Myocyte (in vitro differentiated cells): ENCODE measurements at places on chromosomes 12 and 14.

- no peak for DNase-seq
These were observed 8.4 kb downstream of the B4GALNT1 start for GRCh38 chr12:57624441-57625220.

- DNase-seq, result no peak
These were observed 545.4 kb downstream of the FOXG1 start for GRCh38 chr14:29311983-29312382.

DNA sequence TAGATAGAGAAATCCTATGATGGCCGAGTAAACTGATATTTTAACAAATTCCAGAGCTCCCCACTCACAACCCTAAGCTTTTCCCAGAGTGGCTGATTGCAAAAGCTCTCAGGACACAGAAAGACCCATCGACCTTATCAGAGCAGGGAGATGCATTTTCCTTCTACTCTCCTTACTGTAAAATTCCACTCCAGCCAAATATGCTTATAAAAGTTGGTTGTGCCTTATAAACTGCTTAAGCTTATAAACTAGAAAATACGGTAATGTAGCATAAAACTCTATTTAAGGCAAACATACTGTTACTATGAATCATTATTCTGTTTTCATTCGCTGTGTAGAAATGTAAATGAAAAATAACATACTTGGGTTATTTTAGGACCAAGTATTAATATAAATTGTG lies 41.6 kb upstream of the TRHDE start:
- DNase-seq, result no peak

DNA sequence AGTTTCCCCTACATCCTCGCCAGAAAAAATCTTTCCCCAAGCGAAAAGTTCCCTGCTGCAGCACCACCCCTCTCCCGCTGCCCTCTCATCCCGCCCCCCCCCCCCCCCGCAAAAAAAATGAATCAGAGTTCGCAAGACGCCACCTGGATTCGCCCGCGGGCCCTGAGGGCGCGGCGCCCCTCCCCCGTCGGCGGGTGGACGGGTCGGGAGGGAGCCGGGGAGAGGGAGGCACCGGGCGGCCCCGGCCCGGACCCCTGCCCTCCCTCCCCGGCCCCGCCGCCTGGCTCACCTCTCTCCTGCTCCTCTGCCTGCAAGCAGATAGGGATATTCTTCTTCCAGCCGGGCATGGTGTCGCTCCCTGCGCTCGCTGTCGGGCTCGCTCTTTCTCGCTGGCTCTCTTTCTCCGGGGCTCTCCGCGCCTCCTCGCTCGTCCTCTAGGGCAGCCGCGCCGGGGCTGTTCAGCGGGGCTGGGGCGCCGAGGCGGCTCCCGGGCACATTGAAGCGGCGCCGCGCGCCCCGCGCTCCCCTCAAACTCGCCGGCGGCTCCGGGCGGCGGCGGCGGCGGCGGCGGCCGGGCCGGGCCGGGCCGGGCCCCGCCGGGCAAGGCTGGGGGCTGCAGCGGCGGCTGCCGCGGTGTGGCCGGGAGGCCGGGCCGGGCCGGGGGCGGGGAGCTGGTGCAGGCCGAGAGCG lies 200.3 kb upstream of the CAND1 start:
- DNase-seq, result peak; percentile 37

GRCh38 chr14:95507174-95507573 lies 9.3 kb downstream of the SYNE3 start:
- peak; percentile 94 for DNase-seq

DNA sequence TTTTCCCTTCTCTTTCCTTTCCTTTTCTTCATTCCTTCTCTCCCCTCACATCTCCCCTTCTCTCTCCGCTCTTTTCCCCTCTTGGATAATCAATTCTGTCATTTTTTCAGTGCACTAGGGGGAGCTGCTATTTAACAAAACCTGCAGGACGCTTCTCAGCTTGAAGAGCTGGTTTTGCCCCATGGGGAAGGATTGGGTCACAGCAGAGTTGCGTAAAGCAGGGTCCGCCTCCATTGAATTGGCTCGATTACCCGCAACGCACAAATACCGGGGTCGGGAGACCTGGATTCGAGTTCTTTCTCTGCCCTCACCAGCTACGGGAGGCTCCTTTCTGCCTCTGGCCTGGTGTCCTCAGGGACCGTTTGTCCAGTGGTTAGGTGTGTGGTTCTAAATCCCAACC lies 42.1 kb upstream of the CHGA start:
- peak; percentile 39 for DNase-seq

DNA sequence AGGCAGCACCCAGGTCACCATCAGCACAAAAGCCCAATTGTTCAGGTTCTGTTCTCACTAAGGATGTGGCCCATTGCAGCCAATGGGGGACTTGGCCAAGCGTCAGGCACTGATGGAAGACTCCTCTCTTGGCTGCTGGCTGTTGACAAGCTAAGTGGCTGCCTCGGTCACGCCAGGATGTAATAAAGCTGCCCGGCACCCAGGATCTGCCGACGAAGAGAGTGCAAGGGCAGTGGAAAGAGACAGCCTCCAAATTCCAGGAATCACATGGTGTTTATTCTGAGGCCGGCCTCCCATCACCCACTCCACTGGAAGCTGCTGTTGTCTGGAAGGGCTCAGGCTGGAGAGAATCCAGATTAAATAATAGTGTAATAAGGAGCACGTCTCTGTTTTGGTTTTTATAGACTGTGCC lies 451.8 kb upstream of the TBX3 start:
- DNase-seq, result no peak

DNA sequence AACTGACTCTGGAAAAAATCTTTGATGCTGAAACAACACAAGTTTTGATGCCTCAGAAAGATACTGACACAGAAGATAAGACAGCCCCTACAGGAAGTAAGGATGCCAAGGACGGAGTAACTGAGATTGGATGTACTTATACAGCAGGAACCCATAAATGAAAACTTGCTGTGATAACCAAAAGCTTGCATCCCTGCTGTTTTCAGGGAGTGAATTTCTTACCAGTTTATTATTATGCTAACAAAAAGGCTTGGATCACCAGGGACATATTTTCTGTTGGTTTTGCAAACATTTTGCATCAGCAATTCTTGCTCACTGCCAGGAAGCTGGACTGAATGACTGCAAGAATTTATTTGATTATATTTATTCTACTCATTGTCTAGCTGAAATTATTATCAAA lies 197.7 kb downstream of the NAV3 start:
- no peak for DNase-seq

DNA sequence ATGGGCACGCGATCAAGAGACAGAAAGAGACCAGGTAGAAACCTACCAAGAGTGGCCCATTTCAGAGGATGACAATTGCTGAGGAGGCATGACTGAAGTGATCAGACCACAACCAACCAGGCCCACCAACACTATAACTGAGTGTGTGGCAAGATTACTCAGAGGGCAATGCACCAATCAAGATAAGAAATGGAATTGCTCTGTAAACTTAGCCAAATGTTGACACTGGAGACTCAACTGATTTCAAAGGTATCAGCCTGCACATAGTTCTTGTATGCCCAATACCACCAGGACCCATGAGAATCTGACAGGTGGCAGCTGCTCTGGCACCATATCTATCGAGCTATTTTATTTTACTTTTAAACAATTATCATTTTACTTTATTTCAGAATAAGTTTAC lies 128.9 kb downstream of the FOXN3 start:
- DNase-seq, result peak; percentile 9

GRCh38 chr14:103628221-103628683 lies 759 bp upstream of the KLC1 start:
- DNase-seq, result peak; percentile 87

DNA sequence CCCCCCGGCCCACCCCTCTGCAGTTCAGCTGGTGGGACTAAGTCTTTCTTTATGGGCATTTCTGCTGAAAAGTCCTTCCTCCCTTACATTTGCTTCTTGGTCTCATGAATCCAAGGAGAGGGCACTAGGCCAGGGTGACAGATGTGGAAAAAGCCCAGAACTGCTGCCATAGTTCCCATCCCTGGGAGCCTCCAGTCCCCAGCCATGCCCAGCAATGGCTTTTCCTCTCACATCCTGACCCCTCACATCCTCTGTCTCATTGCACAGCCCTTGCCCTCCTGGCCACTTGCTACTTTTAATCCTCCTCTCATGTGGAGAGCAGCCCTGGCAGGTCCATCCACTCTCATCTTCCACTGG lies 122.5 kb downstream of the ZFP36L1 start:
- DNase-seq, result no peak

DNA sequence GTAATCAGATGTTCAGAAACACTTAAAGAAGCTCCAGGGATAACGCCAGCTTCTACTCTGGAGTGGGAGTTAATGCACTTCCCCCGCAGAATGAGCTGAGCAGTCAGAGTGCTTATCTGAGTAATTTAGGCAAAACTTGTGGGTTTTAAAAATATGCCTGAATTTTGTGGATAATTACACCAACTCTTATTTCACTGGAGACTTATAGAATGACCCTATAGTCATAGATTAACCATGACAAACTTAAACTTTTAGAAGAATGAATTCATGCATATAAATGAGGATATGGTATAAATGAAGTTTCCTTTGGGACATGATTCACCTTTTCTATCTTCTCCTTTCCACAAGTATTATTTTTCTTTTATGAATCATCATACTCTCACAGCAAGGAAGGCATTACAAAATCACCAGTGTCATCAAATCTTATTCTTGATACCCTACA lies 241.1 kb upstream of the FBXO33 start:
- DNase-seq, result no peak

- DNase-seq, result peak; percentile 51
These were observed 11.2 kb downstream of the CD9 start for GRCh38 chr12:6211421-6211869.

DNA sequence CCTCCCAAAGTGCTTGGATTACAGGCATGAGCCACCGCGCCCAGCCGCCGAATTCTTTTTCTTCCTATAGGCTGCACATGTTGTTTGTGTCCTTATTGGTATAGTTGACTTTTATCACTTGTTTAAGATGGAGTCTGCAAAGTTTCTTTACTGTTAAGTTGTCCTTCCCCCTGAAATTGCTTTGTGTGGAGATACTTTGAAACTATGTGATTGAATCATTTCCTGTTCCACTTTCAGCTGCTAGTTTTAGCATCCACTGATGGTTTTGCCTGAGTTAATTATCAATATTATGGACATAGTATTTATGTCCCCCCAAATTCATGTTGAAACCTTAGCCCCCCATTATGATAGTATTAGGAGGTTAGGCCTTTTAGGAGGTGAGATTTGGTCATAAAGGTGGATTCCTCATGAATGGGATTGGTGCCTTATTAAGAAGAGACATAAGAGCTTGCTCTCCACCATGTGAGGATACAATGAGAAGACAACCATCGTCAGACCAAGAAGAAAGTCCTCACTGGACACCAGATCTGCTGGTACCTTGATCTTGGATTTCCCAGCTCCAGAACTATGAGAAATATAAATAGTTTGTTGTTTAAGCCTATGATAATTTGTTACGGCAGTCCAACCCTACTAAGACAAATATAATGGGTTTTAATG lies 34.9 kb downstream of the PPHLN1 start:
- no peak for DNase-seq

DNA sequence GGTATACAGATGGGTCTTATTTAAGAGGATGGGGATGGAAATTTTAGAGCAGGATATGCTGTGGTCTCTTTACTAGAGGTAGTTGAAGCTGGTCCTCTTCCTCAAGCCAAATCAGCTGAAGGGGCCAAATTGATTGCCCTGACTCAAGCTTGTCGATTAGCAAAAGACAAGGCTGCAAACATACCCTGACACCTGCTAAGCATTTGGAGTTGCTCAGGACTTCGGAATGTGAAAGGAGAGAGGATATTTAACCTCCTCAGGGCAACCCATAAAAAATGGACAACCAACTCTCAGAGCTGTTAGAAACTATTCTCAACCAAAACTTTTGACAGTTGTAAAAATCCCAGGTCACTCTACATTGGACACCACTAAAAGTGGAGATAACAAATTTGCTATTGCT lies 15.6 kb downstream of the PTGDR start:
- no peak for DNase-seq

DNA sequence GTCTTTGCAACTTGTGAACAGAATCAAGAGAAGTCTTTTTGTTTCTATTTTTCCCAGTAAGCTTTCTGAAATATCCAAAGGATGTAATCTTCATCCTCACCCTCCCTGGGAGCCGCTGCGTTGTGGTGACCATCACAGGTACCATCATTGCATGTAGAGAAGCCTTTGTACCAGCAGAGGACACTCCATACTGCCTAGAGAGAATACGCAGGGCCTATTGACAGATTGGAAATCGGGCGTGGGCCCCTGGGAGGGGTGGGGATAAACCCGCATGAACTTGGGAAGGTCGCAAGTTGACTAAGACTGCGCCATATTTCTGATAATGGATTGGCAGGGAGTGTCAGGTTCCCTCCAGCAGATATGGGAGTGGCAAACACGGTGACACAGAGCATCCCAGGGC lies 12.7 kb downstream of the KRT1 start:
- DNase-seq, result no peak

DNA sequence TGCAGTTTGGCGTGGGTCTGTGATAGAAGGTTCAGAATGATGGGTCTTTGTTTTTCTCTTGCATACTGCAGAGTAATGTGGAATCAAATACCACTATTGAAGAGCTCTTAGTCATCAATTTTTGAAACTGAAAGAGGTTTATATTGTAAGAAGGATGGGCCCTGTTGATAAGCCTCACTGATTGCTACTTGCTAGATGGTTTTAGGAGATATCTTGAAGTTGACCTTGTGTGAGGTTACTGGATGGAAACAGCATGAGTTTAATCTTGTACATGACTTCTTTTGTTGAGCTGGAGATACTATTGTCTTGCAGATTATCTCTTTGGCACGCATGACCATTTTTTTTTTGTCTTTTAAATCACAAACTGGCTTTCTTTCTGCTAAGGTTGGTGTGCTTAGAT lies 13.8 kb downstream of the BICD1 start:
- DNase-seq, result no peak

DNA sequence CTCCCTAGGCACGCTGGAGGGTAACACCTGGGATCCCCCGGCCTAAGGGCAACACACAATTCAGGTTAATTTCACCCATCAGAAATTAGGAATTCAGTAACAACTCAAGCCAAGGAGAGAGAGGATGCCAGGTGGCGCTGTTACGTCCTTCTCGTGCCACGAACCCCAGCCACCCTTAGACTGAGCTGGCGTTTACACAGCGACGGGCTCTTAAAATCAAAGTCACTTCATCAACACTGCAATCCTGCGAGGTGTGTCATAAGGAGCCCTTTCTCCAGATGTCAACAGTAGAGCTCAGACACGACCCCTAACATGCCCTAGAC lies 110.6 kb upstream of the TMEM132D start:
- DNase-seq, result no peak

DNA sequence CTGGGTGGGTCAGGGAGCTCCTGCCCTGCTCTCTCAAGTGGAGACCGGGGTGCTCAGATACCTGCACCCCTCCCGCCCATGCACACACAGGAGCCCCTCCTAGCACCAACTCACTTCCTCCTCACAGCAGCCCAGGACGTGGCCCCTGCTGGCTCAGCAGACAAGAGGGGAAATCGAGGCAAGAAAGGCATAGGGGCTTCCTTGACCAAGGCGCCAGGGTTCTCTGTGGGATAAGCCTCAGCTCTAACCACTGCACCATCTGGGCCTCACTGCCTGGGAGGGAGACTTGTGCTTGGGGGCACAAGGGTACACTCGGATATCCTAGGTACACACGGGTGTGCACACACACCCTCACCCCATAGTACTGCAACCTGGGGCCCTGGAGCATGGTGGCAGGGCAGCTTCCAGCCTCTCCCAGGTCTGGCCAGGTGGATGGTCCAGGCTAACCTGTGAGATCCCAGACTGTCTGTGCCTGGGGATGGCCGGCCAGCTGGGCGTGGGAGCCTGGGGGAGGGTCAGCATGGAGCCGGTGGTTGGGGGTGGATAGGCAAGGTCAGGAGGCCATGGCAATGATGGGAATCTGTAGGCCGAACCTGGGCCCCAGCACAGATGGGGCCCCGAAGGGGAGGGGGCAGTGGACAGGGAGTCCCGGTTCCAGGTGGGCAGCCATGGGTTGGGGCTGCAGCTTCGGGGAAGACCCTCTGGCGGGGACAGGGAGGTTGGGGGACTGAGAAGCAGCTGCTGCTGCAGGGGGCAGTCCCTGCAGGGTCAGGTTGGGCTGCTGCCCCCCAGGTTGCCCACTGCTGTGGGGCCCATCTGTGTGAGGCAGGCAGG lies 312.4 kb downstream of the TMEM121 start:
- no peak for DNase-seq
